ENCODE measurements at places on chromosomes 3 and 15. TPM values are rescaled to one million over a fixed set of nuclear protein-coding genes. Genes with fewer than 3 reads are reported as not detected.

The FBXO40 gene
- under 0.01 TPM for total RNA-seq

The PTH1R gene
- 0.98 TPM for total RNA-seq

The ANKRD34C gene
- under 0.01 TPM for total RNA-seq

The FEZF2 gene
- 15.2 TPM for total RNA-seq

The SEC62 gene
- total RNA-seq = 76.0 TPM

The USF3 gene
- total RNA-seq = 20.4 TPM

The CCR8 gene
- not detected for total RNA-seq

The ISLR gene
- 12.0 TPM for total RNA-seq

The ITGA11 gene
- 1.5 TPM for total RNA-seq

All from temporal lobe (tissue), 4 donors.